ENCODE measurements at places on chromosomes 12 and 14. TPM values are rescaled to one million over a fixed set of nuclear protein-coding genes. Genes with fewer than 3 reads are reported as not detected.

PCNX1 gene
- total RNA-seq, result 57.9 TPM

- H3K27me3 ChIP-seq, result no peaks in the 10 kb centered on the region
- DNase-seq, result no peak
- H3K27ac ChIP-seq, result no peak overlapping the region
- peaks cover 13% of the 10 kb centered on the region for H3K4me1 ChIP-seq
- H3K36me3 ChIP-seq, result no peaks in the 10 kb centered on the region
Measured at GRCh38 chr14:98886982-98887381, 385.0 kb downstream of the BCL11B start.

GRCh38 chr12:94970560-94970959 lies 32.9 kb downstream of the NDUFA12 start:
- no peak overlapping the region for H3K27ac ChIP-seq
- no peaks in the 10 kb centered on the region for H3K4me1 ChIP-seq
- DNase-seq, result no peak
- no peak overlapping the region for H3K4me3 ChIP-seq

SIX4 gene
- total RNA-seq, result 0.11 TPM

DNA sequence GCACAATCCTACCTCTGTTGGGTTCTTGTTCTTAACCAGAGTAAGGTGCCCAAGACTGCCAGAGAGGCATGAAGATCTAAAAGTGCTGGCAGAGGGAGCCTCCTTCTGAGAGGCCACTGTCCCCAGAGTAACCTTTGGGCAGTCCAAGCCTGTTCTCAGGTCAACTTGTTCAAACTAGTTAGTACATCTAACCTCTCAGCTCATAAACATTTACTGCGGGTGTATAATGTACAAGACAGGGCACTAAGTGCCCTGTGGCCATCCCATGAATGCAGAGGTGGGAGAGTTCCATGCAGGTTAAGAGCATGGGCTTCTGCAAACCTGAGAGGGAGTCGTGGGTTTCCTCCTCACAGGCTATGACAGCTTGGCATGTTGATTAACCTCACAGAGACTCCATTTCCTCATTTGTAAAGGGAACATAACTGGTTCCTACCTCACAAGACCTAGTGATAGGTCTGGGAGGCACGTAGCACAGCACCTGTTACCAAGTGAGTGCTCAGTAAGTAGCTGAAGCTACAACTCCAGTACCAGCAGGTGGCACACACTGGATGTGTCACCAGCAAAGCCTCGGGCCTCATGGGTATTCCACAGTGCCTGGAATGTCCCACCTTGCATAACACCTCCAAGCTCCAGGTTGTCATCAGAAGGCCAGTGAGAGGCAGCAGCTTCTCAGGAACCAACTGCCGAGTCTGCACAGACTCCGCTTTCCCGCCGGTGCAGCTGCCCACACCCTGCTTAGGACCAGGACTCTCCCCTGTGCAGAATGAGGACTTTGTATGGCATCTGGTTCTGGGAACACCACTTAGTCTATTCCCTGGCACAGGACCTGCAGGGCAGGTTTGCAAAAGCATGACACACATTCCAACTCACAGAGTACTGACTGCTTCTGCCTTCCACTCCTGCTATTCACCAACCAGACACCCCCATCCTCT lies 4.4 kb downstream of the VDR start:
- peaks cover 67% of the 10 kb centered on the region for H3K4me1 ChIP-seq
- H3K27me3 ChIP-seq, result no peaks in the 10 kb centered on the region
- DNase-seq, result peak; percentile 50
- peak overlapping the region; percentile 50 for H3K4me3 ChIP-seq
- H3K36me3 ChIP-seq, result peaks cover 79% of the 10 kb centered on the region

WNT5B gene
- total RNA-seq, result not detected

SYNDIG1L gene
- total RNA-seq, result not detected

DNA sequence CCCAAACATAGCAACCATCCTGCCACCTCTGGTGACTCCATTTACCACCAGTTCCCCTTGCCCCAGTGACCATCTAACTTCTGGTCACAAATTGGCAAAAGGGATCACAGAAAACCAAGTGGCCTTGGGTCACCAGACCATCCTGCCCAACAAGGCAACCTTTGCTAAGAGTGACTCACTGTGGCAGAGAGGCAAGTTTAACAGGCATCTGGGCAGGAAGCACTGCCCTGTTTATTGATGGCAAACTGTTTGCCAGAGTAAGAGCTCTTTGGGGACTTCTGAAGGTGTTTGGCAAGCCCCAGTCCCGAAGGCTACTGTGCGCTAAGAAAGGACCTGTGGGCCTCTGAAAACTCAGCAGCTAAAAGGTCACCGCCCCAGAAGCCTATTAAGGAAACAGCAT lies 28.2 kb upstream of the TMEM233 start:
- H3K27ac ChIP-seq, result no peak overlapping the region
- no peak for DNase-seq
- H3K27me3 ChIP-seq, result peaks cover 7% of the 10 kb centered on the region
- no peaks in the 10 kb centered on the region for H3K4me1 ChIP-seq
- no peaks in the 10 kb centered on the region for H3K36me3 ChIP-seq
- H3K4me3 ChIP-seq, result no peak overlapping the region

GRCh38 chr14:54669721-54670561 lies 103.0 kb downstream of the SAMD4A start:
- H3K4me1 ChIP-seq, result peaks cover 29% of the 10 kb centered on the region
- H3K36me3 ChIP-seq, result no peaks in the 10 kb centered on the region
- peaks cover 22% of the 10 kb centered on the region for H3K27me3 ChIP-seq
- H3K27ac ChIP-seq, result peak overlapping the region; percentile 39
- H3K4me3 ChIP-seq, result no peak overlapping the region
- DNase-seq, result peak; percentile 38

GDF3 gene
- total RNA-seq, result not detected

GRCh38 chr14:54105898-54106297 lies 149.3 kb upstream of the BMP4 start:
- no peak for DNase-seq
- no peaks in the 10 kb centered on the region for H3K36me3 ChIP-seq
- no peak overlapping the region for H3K4me3 ChIP-seq
- H3K4me1 ChIP-seq, result no peaks in the 10 kb centered on the region
- no peak overlapping the region for H3K27ac ChIP-seq

CLEC2A gene
- not detected for total RNA-seq

DNA sequence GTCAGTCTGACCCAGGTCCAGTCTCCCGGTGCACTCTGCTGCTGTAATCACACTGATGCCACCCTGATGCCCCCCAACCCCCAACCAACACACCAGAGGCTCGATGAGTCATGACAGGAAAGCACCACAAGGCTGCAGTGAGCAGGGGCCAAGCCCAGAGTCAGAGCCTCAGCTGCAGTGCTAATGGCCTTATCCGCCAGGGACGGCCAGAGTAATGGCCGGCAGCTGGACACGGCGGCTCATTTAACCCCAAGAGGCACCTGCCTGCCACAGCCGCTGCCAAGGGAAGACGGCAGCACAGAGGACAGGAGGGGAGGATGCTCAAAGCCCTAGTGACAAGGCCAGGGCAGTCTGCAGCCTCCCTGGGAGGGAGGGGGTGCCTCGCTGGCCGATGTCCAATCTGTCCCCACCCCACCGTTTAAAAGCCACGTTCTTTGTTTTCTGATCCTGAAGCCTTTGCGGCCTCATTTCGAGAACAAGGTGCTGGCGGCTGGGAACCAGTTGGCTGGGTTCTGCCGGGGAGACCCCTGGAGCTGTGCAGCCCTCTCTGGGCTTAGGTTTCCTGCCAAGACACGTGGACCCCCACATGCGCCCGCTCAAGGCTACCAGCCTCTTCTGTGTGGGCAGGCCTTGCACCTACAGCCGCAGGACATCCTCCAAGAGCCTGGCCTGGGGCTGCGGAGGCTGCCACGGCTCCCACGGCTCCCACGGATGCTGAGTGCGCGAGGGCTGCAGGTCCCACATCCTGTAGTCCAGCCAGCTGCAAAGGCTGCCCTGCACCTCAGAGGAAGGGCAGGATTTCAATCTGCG lies 13.1 kb downstream of the CCDC85C start:
- no peaks in the 10 kb centered on the region for H3K27me3 ChIP-seq
- H3K36me3 ChIP-seq, result no peaks in the 10 kb centered on the region
- H3K4me3 ChIP-seq, result no peak overlapping the region
- no peak for DNase-seq

DNA sequence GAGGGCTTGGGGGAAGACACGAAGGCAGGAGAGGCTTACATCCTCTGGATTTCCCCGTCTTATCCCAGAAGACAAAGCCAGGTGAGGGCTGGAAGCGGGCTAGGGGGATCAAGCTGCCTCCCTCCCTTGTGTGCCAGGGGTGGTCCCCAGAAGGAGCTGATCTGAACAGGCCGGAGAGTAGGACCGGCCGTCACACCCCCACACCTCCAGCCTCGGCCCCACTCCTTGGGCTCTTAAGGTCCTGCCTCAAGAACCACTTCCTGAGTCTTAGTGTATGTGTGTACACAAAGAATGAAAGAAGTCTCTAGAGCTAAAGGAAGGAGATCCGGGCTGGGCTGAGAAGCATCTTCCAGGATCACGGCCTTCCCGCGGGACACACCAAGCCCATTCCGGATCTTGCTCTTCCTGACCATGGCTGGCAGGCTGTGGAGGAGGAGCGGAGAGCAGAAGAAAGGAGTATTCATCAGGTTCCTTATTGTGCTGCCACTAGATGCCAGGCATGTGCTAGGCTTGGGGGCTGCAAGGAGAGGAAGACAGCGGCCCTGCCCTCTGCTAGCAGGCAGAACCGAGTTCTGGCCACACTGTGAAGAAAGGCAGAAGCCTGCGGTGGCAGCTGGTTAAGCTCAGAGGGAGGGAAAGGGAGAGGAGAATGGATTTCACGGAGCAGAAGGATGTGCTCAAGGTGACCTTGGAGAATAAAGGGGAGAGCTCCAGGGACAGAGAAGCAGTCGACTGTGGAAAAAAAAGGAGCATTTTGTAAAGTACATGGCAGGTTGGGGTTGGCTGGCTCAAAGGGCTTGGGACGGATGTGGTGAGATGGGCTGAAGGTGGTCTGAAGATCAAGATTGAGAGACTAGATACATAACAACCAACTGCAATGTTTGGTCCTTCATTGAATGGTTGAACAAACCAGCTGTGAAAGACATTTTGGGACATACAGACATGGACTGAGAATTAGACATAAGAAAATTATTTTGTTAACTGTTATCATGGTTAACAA lies 1.3 kb upstream of the CD63 start:
- peak overlapping the region; percentile 95 for H3K27ac ChIP-seq
- H3K4me1 ChIP-seq, result peaks cover 30% of the 10 kb centered on the region
- peaks cover 5% of the 10 kb centered on the region for H3K36me3 ChIP-seq
- DNase-seq, result peak; percentile 51
- peak overlapping the region; percentile 93 for H3K4me3 ChIP-seq

All from activated CD4-positive, alpha-beta T cell treated with anti-CD3 and anti-CD28 coated beads for 36 hours (primary cell).